ENCODE measurements at places on chromosomes 11 and 22.

GRCh38 chr11:108431370-108431769, 36.0 kb downstream of the C11orf65 start:
- no peak for DNase-seq

DNA sequence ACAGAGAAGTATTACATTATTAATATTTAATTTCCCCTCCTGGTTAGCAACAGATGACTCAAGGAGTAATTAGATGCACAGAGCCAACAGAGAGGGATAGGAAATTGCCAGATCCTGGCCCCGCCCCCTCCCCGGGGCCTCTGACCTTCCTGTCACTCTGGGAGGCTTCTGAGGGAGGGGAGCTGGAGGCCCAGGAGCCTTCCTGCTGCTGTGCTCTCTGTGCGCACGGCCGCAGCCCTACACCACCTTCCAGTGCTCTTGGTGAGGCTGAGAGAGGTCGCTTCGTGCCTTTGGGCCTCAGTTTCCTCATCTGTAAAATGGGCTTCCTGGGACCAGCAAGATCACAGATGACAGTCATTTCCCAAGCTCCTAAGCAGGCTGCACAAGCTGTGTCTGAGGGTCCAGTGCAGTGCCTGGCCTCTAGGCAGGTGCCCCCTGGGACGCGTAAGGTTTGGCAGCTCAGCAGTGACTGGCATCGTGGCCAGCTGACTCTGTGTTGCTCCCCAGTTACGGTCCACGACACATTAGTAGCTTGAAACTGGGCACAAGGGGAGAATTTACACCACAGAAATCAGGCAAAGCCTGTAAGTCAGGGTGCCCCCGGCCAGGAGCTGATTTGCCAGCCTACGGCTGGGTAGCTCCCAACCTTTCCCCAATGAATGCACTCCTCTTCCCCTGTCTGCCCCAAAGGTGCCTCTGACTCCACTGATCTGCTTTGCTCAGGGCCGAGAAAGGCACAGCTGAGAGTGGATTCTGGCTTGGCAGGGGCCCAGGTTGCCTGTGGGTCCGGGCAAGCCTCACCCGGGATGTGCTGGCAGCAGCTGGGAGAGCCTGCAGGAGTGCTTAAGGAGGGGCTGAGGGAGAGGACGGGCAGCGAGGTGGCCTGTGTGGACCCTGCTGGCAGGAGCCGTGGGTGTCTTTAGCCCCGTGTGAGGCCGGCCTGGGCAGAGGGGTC, 2.3 kb downstream of the ADORA2A start:
- no peak for DNase-seq

GRCh38 chr11:126655807-126656128, 300.3 kb downstream of the ST3GAL4 start:
- DNase-seq = no peak

DNA sequence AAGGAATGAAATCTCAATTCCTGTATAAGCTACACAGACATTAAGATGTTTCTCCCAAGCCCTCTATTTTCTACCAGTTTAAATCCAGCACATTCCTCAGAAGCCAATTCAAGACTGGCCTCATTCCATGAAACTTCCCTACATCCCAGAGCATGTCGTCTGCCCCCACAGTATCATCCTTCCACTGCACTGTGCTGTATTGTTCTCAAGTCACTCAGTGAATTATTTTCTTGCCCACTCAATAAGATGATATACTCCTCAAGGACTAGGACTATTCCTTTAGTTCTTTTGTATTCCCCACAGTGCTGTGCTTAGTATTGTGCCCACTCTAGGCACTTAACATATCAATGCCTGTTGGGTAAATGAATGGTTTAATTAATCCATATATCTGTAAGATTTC, 203.1 kb upstream of the BLID start:
- DNase-seq = no peak

GRCh38 chr11:45722144-45722543, 56.7 kb upstream of the CHST1 start:
- DNase-seq = no peak

DNA sequence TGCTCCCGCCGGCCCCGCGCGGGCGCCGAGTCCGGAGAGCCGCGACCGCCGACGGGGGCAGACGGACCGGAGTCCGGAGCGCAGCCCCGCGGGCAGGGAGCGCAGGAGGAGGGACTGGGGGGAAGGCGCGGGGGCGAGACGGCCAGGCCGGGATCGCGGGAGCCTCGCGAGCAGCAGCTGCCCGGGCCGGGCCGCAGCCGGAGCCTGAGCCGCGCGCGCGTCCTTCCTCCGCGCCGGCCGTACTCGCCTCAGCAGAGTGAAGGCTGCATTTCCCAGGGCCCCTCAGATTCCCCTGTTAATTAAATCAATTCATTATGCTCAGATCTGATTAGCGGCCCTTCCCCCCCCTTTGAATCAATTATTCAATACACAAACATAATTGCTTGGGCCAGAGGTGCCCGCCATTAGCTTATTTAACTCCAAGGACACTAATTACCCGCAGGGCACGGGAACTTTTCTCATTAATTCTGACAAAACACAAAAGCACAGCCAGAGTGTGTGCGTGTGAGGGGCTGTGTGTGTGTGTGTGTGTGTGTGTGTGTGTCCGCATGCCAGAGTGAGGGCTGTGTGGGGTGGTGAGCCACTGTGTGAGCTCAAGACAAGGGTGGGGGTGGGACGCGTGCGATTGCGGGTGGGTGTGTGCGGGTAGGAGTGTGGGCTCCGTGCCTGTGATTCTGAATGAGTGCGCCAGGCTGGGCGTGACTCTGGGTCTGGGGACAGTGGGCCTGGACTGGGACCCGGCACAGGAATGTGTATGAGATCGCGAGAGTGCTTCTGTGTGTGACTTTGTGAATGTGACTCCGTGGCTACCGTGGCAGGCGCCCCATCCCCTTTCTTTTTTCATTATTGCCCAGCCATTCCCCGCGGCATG, 5.1 kb upstream of the LMO1 start:
- no peak for DNase-seq

GRCh38 chr22:26979294-26979693, 321.9 kb downstream of the MIAT start:
- DNase-seq = no peak

DNA sequence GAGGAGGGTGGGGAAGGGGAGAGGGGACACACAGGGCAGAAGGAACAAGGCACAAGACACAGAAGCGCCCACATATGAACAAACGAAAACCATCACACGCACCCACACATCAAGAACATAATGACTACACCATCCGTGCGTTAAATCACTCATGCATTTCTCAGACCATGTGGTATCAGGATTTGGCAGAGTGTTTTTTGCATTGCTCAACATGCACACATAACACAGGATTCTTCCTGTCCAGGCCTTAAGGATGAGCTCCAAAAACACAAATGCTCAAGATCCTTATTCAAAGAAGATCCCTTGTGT, 309.5 kb downstream of the CADM1 start:
- no peak for DNase-seq

- no peak for DNase-seq
Observed at GRCh38 chr11:61738776-61739175, 13.7 kb upstream of the MYRF start.

- DNase-seq = no peak
Observed at GRCh38 chr11:2698386-2699184, 1.2 kb downstream of the KCNQ1OT1 start.

DNA sequence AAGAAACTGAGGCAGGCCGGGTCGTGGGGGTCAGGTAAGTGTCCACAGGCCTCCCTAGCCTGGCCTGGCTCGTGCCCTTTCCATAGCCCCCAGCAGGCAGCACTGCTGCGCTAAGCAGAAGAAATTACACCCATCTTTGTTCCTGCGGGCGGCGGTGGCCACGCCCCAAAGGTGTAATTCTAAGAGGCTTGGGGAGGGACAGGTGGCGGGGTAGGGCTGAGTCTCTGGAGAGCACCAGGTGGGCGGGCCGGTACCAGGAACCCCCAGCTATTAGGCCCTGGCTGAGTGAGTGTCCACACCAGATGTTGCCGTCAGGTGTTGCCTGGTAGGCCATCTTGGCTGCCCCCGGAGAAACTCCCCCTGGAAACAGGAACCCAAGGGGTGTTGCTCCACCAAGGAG, 12.3 kb upstream of the ARAP1 start:
- no peak for DNase-seq

DNA sequence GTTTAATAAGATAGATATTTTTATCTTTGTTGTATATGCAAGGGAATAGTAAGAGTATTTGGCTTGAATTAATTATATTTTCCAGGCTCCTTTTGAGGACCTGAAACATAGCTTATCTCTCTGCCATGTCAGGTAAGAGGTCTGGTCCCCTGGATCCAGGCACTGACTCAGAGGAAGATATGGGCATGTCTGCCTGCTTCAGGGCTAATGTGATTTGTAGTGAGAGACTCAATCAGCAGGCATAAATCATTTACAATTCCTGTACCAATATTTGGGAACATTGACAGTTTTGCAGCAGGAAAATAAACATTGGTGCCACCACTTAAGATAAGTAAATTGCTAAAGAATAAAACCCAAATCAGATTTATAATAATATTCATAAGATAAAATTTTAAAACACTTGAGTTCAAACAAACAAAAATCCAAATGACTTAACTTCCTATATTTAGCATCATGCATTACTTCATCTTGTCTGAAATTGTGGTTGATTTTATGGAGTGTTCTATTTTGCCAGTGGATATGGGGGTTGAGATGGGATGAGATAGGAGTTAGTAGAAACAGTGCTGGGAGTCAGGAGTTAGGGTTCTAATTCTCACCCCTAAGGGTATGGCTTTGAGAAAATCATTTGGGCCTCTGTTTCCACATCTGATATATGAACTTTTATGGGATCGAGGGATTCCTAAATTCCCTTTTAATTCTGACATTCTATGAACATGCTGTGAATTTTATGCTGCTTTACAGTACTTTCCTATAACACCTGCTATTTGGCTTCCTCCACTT, 5.1 kb upstream of the CALCA start:
- no peak for DNase-seq

DNA sequence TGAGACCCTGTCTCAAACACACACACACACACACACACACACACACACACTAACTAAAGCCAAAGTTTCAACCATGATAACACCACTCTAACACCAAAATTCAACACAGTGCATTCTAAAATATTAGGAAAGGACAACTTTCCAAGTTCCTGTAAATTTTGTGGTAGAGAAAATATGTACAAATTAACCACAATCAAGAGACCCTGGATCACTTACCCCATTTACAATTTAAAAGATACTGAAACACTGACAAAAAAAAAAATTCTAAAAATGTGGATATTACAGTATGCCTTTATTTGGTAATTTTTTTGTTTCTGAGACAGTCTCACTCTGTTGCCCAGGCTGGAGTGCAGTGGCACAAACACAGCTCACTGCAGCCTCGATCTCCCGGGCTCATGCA, 9.7 kb downstream of the MRTFA start:
- no peak for DNase-seq

GRCh38 chr22:22682807-22683667, 38.6 kb downstream of the GGTLC2 start:
- no peak for DNase-seq

- no peak for DNase-seq
Observed at GRCh38 chr11:61476371-61476770, 32.2 kb upstream of the LRRC10B start.

- DNase-seq = no peak
Observed at GRCh38 chr11:121452609-121453150, at the start of gene SORL1-AS1. SORL1-AS1 (minus strand) TSS chr11:121452967.

- no peak for DNase-seq
Observed at GRCh38 chr11:102007567-102008437, 39.4 kb upstream of the CFAP300 start.

- DNase-seq = no peak
Observed at GRCh38 chr22:20380486-20380885, 13.5 kb upstream of the ZNF74 start.

GRCh38 chr22:42233879-42234278, 36.6 kb downstream of the TCF20 start:
- no peak for DNase-seq

GRCh38 chr11:74025467-74026166, 16.7 kb upstream of the UCP3 start:
- DNase-seq = no peak

DNA sequence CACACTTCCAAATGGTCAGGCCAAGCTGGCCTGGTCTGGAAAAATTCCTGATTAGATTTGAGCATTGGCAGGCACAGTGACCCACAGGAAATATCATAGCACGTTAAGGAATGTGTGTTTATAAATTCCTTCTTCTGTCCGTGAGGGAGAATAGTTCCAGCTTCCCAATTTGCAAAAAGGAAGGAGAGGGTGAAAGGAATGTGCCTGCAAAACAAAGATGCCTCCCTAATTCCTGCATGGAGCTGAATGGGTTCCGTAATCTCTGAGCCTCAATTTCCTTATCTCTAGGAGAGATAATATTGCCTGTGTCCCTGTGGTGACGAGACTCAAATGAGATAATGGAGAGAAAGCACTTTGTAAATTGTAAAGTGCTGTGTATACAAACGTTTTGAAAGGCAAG, 105.1 kb downstream of the FEZ1 start:
- no peak for DNase-seq

DNA sequence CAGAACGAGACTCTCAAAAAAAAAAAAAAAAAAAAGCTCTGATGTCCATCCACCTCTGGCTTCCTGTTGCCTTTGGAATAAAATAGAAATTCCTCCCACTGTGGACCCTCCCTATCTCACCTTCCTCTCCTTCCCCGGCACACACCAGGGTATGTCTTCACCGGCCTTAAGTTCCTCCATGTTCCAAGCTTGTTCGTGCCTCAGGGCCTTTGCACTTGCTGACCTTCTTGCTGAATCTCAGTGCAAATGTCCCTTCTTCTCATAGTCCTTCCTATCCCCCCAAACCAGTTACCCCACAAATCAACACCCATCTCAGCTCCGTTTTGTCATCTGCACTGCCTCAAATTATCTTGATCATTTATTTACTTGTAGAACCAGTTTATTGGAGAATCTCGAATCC, 20.6 kb downstream of the IFT27 start:
- no peak for DNase-seq

- DNase-seq = no peak
Observed at GRCh38 chr22:29014773-29015172, 46.9 kb downstream of the C22orf31 start.

- no peak for DNase-seq
Observed at GRCh38 chr11:57364851-57365660, 15.9 kb downstream of the PRG3 start.

GRCh38 chr11:86228269-86229038, 16.1 kb upstream of the EED start:
- no peak for DNase-seq

DNA sequence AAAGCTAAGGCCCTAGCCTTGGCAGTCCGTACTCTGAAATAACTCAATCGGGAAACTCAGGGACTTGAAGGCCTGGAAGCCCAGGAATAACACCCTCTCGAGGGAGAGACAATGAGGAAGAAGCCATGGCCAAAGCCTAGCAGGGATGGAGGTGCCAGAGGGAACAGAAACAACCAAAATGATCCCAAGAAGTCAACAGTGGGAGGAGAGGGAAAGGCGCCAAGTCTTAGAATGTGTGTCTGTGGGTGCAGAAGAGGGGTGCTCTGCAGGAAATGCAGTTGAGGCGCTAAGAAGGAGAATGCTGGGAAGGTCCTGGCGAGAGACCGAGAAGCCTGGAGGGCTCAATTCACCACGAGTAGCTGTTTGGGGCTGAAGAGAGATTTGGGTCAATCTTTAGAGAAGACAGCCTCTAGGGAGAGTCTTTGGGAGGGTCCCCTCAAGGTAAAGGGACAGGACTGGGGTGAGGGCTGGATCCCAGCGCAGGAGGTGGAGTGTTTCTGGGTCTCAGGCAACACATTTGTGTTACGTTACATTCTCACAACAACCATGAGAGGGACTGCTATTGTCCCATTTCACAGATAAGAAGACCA, 760 bp upstream of the MAPK8IP1 start:
- DNase-seq = no peak

- no peak for DNase-seq
Observed at GRCh38 chr11:67484847-67485311, 2.1 kb downstream of the AIP start.
